ENCODE measurements at places on chromosomes 5 and 9.

GRCh38 chr5:135973323-135974020, 18.7 kb upstream of the LECT2 start:
- DNase-seq: peak; percentile 20

- DNase-seq: no peak
Observed at GRCh38 chr9:83933790-83934189, 12.6 kb upstream of the KIF27 start.

DNA sequence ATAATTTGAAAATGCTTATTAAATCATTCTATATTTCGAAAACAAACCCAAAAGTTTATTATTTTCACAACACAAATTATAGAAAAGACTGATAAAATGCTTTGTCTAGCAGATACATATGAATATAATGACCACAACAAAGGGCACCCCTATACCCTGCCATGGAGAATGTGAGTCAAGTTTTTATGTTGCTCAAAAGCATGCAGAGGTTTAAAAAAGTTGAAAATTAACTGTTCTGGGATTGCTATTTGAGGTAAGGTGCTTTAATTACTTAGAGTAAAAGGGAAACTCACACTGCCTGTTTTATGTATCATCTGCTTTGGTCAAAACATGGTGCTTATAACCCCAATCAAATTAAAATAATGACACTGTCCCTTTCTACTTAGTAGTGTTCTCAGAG, 41.0 kb downstream of the MLANA start:
- no peak for DNase-seq

DNA sequence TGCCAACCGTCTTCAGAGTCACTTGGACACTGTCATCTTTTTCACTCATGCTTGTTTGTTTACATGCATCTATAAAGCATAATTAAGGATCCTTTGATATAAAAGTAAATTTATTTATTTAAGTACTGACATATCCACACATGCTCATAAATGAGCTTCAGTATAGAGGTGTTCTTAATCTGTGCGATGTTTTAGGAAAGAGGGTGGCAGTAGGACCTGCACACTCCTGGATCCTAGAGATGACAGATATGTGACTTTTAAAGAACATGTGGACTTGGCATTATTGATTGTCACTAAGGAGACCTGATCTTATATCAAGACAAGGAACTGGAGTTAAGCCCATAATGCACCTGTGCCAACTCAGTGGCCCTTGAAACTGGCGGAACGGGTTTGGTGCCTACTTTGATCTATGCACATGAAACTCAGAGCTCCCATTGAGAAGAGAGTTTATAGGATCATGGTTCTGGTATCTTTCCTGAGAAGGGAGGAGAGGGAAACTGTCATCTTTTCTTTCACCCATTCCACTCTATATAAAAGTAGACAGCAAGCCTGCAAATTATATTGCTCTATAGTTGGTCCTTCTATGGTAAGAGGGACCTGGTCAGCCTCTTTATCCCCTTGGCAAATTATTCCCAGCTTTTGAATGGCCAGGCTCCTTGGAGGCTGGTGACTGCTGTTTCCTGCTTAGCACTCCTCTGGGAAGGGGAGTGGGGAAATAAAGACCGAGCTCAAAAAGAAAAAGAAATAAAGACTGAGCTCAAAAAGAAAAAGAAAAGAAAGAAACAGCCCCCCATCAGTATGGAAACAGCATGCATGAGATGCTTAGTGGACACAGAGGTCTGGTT, 57.8 kb upstream of the LIFR start:
- DNase-seq: no peak

- DNase-seq: no peak
Observed at GRCh38 chr5:2666081-2666480, 85.4 kb downstream of the IRX2 start.

DNA sequence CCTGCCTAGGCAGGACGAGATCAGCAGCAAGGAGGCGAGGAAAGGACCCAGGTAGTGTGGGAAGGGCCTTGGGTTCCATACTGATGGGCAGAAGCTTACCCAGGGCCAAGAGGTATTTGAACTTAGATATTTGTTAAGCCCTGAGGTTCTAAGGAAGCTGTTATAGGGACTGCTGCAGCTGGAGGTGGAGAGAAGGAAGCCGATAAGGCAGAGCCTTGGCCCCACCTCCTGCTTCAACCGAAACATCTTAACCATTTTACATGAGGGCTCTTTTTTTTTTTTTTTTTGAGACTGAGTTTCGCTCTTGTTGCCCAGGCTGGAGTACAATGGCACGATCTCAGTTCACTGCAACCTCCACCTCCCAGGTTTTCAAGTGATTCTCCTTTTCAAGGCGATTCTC, 8.6 kb upstream of the AQP3 start:
- DNase-seq: no peak

DNA sequence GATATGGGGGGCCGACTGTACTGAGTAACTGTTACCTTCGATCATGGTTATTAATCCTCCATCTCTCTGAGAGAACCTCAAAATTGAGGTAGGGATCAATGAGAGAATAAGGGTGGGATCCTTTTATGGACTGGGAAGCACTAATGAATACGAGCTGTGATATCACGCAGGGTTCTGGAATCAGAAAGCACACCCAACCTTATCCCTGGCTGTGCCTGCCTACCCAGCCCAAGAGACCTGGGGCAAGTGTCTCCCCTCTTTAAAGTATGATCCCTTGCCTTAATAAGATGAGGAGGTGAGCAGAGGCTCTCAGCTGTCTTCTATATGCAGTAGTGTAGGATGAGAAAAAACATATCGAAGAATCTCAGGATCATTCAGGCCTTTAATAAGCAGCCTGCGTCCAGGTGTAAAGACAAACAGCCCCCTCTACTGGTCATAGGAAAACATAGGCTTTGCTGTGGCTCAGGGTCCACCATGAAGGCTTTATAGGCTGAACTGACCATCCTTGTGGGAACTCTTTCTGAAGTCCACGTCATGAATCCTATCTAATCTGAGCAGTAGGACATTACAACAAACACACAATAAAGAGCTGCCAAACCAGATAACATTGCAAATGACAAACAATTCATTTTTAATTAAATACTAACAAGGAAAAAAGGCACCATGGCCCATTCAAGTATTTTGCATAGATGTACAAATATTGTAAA, 16.8 kb downstream of the NIPAL4 start:
- DNase-seq: peak; percentile 73

DNA sequence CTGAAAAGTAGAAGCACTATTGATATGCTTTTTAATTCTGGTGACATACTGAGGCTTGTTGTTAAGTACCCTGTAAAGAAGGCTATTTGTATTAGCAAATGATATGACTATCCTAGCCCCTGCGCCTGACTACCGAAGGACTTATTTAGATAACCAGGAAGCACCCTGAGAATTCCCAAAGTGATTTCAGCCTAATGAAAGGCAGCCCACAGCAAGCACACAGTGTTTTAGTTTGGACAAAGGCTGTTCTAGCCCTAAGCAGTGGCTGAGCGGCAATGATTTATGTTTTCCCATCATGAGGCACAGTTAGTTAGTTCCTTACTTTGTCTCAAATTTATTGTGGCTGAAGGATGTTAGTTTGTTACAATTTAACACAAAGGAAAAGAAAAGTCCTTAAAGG, 235.3 kb downstream of the KCTD16 start:
- no peak for DNase-seq

DNA sequence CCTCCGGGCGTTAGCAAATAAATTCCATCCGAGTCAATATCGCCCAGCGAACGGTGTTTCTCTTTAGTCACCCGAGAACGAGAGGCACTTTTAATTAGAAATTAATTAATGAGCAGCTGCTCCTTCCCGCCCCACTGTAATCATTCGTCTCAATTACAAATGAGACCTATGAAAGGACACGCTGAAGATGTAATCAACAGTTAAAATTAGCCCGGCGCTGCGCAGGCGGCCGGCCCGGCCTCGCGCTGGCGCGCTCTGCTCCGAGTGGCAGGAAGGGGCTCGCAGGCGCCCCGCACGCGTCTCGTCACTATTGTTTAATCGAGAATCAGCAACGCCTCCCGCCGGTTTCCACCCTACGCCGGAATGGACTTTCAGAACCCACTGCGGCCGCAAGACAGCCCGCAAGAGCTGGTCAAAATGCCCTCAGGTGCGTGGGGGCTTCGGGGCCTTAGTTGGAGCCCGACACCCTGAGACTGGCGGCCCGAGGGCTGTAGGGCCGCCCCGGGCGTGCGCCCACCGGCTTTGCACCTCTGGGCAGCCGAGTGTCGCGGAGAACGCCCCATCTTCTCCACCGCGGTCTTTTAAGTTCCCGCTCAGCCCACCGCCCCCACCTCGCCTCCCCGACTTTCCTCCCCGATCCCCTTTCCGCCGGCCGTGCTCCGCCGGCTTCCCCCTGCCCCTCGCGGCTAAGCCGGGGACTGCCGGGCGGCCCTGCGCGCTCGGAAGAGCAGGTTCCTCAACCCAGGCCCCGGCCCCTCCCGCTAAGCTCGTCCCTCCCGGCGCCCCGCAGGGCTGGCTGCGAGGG, 597 bp upstream of the IRX4 start:
- DNase-seq: no peak

DNA sequence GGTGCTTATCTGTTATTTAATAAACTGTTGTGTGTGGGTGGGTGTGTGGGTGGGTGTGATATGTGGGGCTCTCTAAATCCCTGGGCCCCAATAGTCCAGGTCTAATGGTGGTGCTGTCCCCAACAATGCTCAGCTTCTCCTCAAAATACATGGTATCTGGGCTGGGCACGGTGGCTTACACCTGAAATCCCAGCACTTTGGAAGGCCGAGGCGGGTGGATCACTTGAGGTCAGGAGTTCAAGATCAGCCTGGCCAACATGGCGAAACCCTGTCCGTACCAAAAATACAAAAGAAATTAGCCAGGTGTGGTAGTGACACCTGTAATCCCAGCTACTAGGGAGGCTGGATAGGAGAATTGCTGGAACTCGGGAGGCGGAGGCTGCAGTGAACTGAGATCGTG, 4.5 kb upstream of the ORM1 start:
- no peak for DNase-seq

GRCh38 chr5:8633259-8633658, 764.3 kb downstream of the MTRR start:
- no peak for DNase-seq

DNA sequence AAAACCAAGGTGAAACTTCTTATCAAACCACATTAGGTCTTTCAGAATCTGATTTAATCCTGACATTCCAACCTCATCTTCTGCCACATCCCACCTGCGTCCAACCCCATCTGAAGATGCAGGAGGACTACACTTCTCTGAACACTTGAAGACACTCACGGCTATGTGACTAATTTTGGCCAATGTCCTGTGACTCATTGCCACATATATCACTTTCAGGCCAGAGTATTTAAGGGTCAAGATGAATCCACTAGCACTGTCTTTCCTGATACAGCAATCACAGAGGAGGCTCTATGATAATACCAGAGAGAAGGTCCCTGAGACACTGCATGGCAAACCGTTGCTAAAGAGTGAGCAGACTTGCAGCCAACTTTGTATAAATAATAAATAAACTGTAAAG, 323.4 kb downstream of the NR2F1-AS1 start:
- peak; percentile 73 for DNase-seq

- no peak for DNase-seq
Observed at GRCh38 chr9:136082496-136083361, 12.4 kb downstream of the NACC2 start.

GRCh38 chr5:32283061-32283460, 29.7 kb downstream of the MTMR12 start:
- no peak for DNase-seq

DNA sequence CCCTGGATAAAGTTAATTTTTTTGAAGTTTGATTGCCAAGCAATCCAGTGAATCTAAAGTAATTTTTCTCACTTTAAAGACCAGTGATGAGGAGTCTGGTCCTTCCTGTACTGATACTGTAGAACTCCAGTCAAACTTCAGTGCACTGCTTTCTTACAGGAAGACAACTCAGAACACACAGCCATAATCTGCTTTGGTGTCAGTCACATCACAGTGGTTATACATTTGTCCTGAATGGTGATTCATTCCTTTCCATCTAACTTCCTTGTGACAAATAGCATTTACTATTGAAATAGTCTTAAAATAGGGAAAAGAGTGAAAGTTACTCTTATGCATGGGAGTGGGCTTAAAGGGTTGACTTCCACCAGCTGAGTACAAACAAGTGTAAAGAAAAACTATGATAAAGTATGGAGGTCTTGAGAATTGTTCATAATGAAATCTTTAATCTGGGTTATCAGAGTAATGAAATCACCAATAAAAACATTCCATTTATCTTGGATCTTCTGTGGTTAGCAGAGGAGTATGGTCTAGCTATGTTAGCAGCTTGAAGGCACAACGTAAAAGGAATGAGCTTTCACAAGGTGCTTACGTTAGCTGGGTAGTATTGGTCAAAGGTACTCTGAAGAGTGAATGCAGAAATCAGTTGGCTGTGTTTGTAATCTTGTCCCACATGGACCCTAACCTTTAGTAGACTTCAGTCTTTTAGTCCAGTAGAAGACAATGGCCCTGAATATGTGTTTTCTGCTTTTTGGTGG, 41.5 kb downstream of the DCP2 start:
- peak; percentile 72 for DNase-seq

- DNase-seq: no peak
Observed at GRCh38 chr9:119758241-119758640, 389.0 kb upstream of the BRINP1 start.

GRCh38 chr9:35993976-35994720, 36.2 kb upstream of the OR2S2 start:
- DNase-seq: no peak

- DNase-seq: peak; percentile 27
Observed at GRCh38 chr9:14203356-14204056, 110.4 kb downstream of the NFIB start.

- no peak for DNase-seq
Observed at GRCh38 chr9:85729882-85730281, 11.9 kb downstream of the AGTPBP1 start.

- peak; percentile 92 for DNase-seq
Observed at GRCh38 chr5:16013334-16014065, 166.1 kb downstream of the MARCHF11 start.

DNA sequence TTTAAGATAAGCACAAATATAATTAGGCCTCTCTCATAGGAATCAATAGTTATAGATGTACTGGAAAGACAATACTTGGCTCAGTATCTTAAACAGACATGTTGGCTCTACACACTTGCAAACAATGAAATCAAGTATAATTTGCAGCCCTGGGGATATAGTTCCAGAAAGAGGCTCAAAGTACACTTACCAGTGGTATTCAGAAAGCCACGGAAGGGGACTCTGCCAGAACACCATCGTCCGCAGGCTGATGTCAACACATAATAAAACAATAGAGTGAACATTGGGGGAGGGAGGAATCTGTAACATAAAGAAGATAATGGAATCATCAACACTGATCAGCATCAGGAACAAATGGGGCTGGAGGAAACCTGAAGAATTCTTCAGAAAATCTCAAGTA, 31.2 kb upstream of the EBF1 start:
- DNase-seq: no peak

All from M059J (cell line).